Right renal cortex interstitium (tissue), 3 donors: ENCODE measurements at places on chromosomes 4 and X. TPM values are rescaled to one million over a fixed set of nuclear protein-coding genes. Genes with fewer than 3 reads are reported as not detected.

GRCh38 chrX:70044541-70045245, 5.0 kb downstream of the AWAT2 start:
- DNase-seq, result no peak

DNA sequence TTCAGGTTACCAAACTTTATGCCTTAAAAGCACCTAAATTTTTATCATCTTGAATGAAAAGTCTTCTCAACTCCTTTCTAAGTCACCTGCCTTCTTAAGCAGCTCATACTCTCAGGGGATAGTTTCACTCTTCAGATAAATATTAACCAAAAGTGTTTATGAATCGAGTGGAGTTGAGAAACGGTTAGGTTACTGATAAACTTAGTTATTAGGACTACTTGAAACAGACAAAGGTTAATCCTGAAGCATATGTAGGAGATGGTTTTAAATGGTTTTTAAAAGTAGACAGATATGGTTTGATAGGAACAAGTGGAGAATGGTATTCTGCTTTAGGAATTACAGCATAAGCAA, 32.8 kb downstream of the CLDN22 start:
- DNase-seq, result no peak

- DNase-seq, result no peak
Measured at GRCh38 chrX:47097018-47097417, 18.8 kb downstream of the RGN start.

- DNase-seq, result no peak
Measured at GRCh38 chrX:130665263-130665662, 237.7 kb downstream of the ENOX2 start.

DNA sequence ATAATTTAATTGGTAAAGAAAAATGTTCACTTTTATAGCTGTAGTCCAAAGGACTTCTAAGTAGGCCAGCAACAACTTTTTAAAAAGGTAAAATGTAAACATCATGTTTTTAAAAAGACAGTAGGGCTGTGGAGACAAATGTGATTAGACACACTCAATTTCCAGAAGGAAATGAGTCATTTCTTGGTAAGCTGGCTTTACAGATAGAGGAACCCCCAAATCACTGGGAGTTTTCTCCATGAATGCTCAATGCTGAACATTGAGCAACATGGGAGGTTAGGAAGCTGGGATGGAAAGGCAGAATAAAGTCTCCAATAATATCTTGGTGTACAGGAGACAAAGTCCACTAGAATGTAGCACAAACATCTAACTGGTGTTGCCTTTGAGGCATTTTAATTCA, 121.3 kb downstream of the NWD2 start:
- DNase-seq, result no peak

DNA sequence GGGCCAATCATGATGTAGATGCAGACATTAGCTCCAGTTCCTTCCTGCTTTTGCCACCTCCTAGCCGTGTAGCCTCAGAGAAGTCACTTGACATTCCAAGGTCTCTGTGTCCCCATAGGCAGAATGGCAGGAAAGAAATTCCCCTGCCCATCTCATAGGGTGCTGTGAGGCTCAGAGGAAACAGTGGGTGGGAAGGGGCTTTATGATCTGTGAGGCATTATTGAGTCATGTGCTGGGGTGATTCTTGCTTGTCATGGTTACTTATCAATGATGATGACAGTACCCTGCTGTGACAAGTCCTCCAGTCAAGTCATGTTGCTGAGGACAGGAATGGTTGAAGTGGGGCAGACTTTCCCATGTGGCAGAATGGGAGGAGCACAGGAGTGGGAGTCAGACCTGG, 63.7 kb downstream of the MSX1 start:
- DNase-seq, result no peak

DNA sequence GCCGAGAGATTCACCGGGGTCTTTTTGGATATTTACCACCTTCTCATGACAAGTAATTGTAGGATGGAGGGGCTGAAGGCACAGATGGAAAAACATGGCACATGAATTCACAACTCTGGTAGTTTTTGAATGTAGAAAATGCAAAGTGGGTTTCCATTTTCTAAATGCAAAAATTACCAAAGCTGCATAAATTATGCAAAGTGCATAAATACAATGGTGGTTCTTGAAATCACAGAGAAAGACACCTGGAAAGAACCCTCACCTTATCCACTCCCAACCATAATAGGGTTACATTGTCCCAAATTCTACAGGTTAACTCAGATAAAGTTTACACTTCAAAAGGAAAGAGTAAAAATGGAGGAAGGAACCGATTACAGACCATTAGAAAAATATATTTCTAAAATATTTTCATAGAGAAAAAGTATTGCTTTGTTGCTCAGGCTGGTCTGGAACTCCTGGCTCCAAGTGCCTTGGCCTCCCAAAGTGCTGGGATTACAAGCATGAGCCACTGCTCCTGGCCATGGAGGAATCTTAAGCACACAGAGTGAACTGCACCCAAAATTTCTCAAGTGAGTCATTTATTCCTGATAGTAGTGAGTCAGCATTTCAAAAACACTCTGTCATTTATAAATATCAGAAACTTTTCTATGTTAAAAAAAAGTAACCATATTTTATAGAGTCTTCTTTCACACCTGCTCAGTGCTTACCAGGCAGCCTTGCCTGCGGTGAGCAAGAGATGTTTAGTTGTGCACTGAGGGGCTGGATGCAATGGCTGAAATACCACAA, 101.4 kb downstream of the FIP1L1 start:
- no peak for DNase-seq

GRCh38 chrX:30310429-30311206, 1.4 kb upstream of the NR0B1 start:
- DNase-seq, result no peak

GRCh38 chr4:1380368-1381151, 25.7 kb downstream of the NKX1-1 start:
- DNase-seq, result no peak

DNA sequence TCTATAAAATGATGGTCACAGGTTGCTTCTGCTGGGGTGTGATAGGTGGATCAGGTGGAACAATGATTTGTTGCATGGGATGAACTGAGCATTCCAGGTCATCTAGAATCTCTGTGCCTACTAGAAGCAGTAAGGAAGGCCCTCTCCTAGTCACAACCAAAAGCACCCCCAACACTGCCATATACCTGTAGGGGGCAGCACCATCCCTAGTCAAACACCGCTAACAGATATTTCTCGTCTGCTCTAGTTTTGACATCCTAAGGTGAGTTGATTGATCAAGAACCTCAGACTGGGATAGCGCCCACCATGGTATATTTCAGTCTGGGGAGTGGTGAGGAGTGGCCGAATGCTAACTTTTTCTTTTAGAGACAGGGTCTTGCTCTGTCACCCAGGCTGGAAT, 160.2 kb downstream of the NHS start:
- DNase-seq, result no peak

- DNase-seq, result no peak
Measured at GRCh38 chrX:154495472-154495922, 5.1 kb upstream of the SLC10A3 start.

DNA sequence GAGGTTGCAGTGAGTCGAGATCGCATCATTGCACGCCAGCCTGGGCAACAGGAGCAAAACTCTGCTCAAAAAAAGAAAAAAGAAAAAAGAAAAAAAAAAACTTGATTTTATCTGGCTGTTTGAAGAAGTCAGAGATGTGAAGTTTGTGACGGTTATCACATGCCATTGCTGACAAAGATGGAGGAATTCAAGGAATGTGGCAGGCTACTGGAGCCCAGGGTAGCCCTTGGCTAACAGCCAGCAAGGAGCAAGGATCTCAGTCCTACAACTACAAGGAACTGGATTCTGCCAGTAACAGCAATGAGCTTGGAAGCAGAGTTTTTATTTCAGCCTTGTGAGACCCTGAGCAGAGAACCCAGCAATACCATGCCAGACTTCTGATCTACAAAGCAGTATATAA, 24.3 kb upstream of the TET2 start:
- DNase-seq, result no peak

GRCh38 chrX:25523574-25524540, 508.1 kb upstream of the ARX start:
- DNase-seq, result no peak

GRCh38 chrX:22526339-22526738, 253.6 kb downstream of the CBLL2 start:
- DNase-seq, result no peak

DNA sequence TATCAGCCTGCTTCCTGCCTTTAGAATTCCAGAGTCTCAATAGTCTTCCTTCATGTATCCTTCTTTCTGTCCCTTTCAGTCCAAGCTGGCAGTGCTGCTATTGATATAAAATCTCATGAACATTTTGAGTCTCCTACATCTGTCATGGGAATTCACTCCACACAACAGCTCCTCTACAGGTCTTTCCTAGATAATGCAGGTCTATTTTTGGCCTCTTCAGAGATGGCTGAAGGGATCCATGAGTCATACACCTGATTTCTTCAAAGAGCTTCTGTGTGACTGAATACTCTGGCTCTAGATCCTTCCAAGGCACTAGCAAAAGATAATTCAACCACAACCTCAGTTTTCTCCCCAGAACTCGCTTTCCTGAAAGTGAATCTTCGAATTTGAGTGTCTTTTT, 115.4 kb downstream of the STPG2 start:
- DNase-seq, result no peak

DNA sequence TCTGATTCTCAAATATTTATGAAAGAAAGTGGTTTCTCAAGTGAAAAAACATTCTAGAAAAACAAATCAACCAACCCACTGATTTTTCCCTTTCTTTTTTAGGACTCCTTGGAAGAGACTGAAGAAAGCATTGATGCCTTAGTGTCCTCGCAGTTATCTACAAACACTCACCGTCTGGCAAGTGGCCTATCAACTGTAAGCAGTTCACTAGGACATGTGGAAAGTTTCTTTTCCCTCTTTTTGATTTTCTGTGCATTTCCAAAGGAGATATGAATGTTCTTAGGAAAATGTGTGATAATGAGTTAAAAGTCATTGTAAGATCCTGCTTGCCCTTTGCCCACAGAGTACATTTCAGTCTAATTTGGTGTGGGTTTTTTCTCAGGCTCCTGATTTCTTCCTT, 95.9 kb downstream of the SYTL5 start:
- DNase-seq, result no peak

DNA sequence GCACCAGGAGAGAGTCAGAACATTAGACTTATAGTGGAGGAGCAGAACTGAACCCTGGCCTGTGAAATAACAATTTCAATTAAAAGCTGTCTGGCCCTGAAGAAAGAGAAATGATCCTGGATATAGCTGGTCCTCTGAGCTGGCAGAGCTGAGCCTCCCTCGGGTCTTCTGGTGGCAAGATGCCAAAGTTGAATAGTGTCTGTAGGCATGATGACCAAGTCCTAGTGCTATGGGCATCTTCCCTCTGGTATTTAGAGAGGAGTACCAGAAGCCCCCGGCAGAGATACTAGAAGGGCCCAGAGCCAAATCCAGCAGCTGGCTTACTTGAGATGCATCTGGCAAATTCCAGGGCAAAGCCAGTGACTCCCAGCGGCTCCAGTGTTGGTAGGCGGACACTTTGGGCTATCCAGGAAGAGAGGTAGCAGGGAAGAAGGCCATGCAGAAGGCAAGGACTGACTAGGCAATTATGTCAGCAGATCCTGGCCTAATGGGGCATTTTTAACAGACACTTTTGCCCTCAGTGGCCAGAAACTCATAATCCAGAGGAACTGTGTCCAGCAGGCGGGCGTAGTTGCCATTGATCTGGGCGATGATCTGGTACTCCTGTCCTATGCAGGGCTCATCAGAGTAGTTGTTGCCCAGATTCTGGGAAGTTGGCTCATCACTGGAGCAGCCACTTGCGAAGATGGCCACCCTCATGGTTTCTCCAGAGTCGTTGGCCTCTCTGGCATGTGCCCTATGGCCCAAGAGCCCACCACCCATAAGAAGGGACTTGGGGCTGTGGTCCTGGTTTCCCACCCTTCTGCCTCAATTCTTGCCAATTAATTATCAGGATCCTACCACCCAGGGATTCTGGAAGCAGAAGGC, 17.9 kb downstream of the VSIG4 start:
- no peak for DNase-seq

- DNase-seq, result no peak
Measured at GRCh38 chr4:10105920-10106319, 10.7 kb downstream of the WDR1 start.

DNA sequence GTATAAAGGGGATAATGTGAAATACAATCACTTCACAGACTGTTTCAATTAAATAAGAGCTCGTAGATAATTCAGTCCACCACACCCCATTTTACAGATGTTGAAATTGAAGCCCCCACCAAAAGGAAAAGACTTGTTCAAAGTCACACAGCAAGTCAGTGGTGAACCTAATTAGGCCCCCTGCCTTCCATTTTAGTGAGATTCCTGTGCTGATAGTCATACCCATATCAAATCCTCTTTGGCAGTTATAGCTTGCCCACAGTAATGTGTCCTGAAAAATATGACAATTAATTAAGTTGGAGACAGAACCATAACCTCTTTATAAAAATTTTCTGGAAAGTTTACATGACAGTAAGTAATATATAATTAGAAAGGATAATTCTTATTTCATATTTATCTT, 58.0 kb downstream of the AR start:
- no peak for DNase-seq

DNA sequence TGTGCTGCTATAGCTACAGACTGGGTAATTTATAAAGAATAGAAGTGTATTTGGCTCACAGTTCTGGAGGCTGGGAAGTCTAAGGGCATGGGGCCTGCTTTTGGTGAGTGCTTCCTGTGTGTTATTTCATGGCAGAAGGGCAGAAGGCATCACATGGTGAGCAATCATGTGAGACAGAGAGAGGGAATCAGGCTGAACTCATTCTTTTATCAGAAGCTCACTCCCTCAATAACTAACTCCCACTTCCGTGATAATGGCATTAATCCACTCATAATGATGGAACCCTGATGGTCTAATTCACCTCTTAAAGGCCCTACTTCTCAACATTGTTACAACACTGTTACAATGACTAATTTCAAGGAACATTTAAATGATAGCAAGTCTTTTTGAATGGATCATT, 129.4 kb downstream of the FAT4 start:
- no peak for DNase-seq

GRCh38 chr4:11418610-11419009, 10.1 kb downstream of the HS3ST1 start:
- no peak for DNase-seq

DNA sequence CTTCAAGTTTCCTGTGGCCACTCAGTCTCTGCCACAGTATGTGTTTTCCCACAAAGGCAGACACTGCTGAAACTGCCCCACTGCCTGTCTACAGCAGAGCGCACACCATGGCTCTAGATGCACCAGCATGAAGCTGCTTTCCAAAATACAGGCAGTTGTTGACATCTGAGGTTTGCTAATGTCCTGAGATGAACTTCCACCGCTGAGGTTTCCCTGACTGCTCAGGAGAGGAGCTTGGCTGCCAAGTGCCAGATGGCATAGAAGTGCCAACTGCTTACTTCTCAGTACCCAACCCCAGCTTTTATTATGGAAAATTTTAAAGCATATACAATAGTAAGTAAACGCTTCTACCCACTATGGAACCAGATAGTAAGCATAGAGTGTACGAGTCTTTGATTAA, 61.0 kb upstream of the EXOC1L start:
- DNase-seq, result no peak

Gene VSIG1
- 0.85 TPM for polyA plus RNA-seq

Gene LIMCH1
- 107 TPM for polyA plus RNA-seq

Gene MYL5
- polyA plus RNA-seq, result 19.6 TPM

Gene CABS1
- polyA plus RNA-seq, result not detected

Gene BEND4
- polyA plus RNA-seq, result 0.96 TPM

Gene NPY5R
- 5.2 TPM for polyA plus RNA-seq

Gene DHX15
- polyA plus RNA-seq, result 267 TPM
